Neural progenitor cell (in vitro differentiated cells): ENCODE measurements at places on chromosomes 6 and 20.

- DNase-seq = no peak
Measured at GRCh38 chr20:62342910-62343309, 24.2 kb downstream of the LAMA5 start.

GRCh38 chr6:52596371-52597028 is 19.6 kb upstream of the TRAM2 start:
- DNase-seq = no peak

- no peak for DNase-seq
Measured at GRCh38 chr6:4102687-4103244, 23.8 kb upstream of the FAM217A start.

GRCh38 chr6:72911463-72912155 is 289.7 kb downstream of the KCNQ5 start:
- DNase-seq = no peak

GRCh38 chr6:126067073-126067472 is 80.7 kb downstream of the TRMT11 start:
- no peak for DNase-seq

GRCh38 chr6:148525453-148525852 is 182.8 kb downstream of the SASH1 start:
- DNase-seq = no peak

- no peak for DNase-seq
Measured at GRCh38 chr20:14657266-14658005, 320.0 kb upstream of the FLRT3 start.
